ENCODE measurements at places on chromosomes 2 and 18. TPM values are rescaled to one million over a fixed set of nuclear protein-coding genes. Genes with fewer than 3 reads are reported as not detected.

Gene TSPYL6
- not detected for total RNA-seq

Gene OR6B2
- total RNA-seq, result not detected

Gene MYO7B
- 0.04 TPM for total RNA-seq

Gene ITGA4
- 1.3 TPM for total RNA-seq

Gene LRATD1
- 74.7 TPM for total RNA-seq
